ENCODE measurements at places on chromosomes 6 and 20. TPM values are rescaled to one million over a fixed set of nuclear protein-coding genes. Genes with fewer than 3 reads are reported as not detected.

DNA sequence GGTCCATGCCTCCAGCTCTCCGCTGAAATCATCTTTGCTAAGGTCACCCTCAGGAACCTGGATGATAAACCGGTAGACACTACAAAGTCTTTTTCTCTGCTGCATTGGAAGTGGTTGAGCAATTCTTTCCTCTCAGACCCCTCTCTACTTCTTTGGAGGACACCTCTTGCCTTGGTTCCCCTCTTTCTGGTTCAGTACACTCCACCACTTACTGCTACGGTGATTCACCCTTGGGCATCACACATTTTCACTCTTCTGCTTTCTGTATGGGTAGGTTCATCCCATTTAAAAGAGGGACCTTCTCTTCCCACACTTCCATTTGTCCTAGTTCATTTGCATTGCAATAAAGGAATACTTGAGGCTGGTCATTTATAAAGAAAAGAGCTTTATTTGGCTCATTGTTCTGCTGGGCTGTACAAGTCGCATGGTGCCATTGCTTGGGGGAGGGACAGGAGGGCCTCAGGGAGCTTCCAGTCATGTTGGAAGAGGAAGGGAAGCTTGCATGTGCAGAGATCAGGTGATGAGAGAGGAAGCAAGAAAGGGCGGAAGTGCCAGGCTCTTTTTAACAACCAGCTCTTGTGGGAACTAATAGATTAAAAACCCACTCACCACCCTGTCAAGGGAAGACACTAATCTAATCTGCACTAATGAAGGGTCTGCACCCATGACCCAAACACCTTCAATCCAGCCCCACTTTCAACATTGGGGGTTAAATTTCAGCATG lies 149.7 kb upstream of the TMEM170B start:
- DNase-seq: no peak

The CRYBG1 gene
- polyA plus RNA-seq: 2.0 TPM

DNA sequence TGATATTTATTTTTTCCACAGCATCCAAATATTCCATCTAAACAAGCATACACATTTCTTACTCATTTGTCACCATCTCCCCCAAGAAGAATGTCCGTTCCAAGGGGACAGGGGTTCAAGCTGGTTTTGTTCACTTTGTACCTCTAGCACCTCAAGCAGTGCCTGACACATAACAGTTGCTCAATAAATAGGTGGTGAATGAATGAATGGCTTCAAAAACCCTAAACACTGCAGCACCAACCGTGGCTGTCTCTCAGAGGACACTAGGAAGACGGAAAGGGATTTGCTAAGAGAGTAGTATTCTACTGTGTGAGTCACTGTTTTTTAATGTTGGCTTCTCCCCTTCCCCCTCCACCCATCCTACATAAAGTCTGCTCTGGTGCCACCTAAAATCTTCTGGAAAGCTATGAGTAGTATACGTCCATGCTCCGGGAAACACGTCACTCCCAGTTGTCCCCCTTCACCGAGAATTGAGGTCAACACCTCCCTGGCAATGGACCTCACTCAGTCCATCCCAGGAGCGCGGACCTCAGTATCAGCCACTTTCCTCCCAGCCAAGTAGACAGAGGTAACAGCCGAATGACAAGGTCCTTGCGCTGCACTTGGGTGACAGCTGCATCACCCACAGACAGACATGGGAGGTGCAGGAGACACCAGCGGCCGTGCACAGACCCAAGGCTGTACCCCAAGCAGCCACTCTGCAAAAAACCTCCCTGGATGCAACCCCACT lies 107.4 kb downstream of the PREX1 start:
- DNase-seq: no peak

- DNase-seq: no peak
These were observed 47.4 kb downstream of the MAP3K5 start for GRCh38 chr6:136744889-136745288.

DNA sequence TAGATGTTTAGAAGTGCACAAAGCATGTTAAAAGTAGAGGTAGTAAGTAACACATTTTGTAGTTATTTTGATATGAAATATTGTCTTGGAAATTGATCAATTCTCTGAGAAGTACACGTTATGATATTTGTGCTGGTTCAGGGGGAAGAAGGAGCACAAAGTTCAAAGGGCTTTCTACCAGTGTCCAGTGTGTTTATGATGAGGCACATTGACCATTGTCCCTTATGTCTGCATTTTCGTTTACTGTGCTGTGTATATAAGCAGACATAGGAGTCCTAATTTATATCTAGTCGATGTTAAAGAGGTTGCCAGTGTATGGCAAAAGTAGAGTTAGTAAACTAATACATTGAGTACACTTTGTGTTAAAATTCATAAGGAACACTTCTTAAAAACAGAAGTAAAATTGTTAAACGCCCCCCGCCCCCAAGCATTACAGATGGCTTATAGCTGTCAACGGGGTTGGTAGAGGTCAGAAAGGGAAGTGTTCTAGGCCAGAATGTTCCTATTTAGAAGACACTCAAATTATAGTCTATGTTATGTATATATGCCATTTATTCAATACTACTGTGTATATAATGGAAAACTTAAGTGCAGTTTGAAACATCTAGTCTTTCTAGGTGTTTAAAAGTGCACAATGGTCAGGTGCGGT lies 13.3 kb upstream of the HMGN4 start:
- DNase-seq: no peak

- DNase-seq: no peak
These were observed 12.4 kb upstream of the HDGFL1 start for GRCh38 chr6:22557007-22557406.

The PRICKLE4 gene
- polyA plus RNA-seq: 3.0 TPM

- DNase-seq: no peak
These were observed 39.7 kb upstream of the COL10A1 start for GRCh38 chr6:116165596-116165995.

The MTFR2 gene
- 1.1 TPM for polyA plus RNA-seq

DNA sequence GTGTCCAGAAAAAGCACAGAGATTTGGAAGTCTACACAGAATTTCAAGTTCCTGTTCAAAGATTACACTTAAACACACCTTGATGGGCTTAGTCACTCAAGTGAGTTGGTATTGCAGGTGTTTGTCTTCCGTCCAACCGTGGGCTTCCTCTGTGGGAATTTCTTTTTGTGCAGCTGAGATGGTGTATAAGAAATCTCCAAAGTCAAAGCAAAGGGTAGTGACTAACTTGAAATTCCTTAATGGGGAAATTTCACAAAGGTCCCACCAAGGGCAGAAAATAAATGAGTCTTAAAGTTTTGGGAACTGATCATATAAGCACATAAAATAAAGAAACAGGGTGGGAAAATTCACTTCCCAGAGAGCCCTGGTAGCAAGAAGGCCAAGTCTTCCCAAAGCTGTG lies 102.0 kb upstream of the TNFAIP3 start:
- DNase-seq: no peak
